HepG2 (cell line): ENCODE measurements at places on chromosomes 5 and 9. TPM values are rescaled to one million over a fixed set of nuclear protein-coding genes. Genes with fewer than 3 reads are reported as not detected.

SUSD3 gene
- 6.0 and 7.0 TPM in 2 replicates for total RNA-seq

ALDH1A1 gene
- 439 and 686 TPM in 2 replicates for total RNA-seq

GRCh38 chr5:44233691-44234090 lies 155.5 kb downstream of the FGF10 start:
- DNase-seq = no peak

DNA sequence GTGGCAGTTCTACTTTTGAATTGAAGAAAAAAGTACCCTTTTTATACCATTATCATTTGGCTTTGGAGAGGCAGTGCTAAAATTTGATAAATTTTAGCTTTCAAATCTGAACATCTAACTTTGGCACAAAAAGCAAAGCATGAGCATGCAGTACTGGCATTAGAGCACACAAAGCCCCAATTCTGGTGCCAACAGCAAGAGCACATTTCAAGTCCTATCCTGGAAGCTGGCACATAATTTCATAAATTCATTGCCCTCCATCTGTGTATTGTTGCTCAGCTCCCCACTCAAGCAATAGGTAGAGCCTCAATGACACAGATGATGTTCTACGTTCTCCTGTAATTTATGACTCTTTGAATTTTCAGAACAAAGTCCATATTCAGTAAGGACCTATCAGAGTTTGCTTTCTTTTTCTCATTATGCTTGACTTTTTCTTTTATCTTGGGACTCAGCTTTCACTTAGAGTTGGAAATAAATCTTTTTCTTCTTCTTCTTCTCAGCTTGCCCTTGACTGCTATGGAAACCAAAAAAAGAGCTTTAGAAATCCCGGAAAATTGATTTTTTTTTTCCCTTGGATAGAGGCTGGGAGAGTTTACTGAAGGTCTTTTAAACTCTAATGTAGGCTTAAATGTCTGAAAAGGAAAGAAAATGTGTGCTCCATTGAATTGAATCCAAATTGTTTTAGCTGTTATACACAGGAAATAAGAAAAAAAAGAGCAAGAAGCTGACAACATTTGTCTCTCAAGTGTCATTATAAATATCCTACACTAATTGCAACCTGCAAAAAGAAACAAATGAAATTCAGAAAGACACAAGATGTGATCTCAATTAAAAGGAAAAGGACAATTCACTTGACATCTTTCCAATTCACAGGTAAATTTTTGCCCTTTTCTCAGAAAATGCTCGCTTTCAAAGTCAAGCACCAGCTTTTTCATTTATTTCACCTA lies 380.8 kb upstream of the CDH18 start:
- no peak for DNase-seq

- DNase-seq = no peak
Observed at GRCh38 chr5:139822553-139823425, 27.2 kb downstream of the PSD2 start.

DNA sequence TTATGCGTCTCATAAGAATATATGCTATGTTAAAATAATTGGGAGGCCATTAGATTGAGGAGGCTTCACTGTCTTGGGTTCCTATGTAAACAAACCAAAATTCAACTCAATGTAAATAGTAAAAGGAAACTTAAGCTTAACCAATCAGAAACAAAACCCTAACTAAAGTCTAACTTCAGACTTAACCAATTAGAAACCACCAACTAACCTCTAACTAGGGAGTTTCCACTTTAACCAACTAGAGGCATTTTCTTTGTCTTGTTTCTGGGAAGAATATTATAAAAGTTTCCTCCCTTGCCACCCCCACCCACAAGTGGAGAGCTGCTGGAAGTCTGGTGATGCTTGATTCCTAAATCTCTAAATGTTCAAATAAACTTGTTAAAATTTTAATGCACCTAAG lies 214.5 kb downstream of the SEMA5A start:
- no peak for DNase-seq

DNA sequence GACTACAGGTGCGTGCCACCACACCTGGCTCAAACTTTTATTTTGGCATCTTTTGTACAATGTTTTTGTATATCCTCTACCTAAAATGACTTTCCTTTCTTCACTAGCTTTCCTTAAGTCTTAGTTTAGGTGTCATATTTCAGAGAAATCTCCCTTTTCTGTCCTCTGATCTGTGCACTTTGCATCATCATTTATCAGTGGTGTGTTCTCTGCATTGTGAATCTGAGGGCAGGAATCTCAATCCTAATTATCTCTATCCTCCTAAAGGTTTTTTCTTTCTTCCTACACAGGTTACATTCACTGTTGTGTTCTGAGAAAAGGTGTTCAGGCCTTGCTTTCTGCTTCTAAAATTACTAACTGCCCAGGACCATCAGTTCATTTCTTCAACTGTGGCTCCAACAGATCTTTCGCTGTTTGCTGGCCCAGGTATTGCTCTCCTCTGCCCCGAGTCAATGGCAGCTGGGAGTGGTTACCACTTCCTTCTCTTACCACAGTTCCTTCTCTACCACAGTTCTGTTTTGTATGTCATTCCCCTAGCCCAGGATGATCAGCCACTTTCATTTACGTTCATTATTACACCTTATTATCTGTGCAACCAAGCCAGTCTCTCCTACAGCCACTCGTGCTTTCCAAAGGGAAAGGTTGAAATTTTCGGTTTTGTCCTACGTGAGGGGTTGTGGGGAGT lies 14.0 kb downstream of the TGFBR1 start:
- no peak for DNase-seq

GRCh38 chr5:64214132-64214531 lies 48.5 kb downstream of the RNF180 start:
- no peak for DNase-seq

- DNase-seq = no peak
Observed at GRCh38 chr5:139177809-139178588, 20.2 kb downstream of the SIL1 start.
